HT1080 (cell line): ENCODE measurements at places on chromosomes 4 and X. TPM values are rescaled to one million over a fixed set of nuclear protein-coding genes. Genes with fewer than 3 reads are reported as not detected.

ANXA3 gene
- 102 and 112 TPM in 2 replicates for total RNA-seq

NDP gene
- total RNA-seq = not detected in 2 replicates

- DNase-seq = no peak
Measured at GRCh38 chr4:84493092-84493850, 5.8 kb downstream of the NKX6-1 start.

DNA sequence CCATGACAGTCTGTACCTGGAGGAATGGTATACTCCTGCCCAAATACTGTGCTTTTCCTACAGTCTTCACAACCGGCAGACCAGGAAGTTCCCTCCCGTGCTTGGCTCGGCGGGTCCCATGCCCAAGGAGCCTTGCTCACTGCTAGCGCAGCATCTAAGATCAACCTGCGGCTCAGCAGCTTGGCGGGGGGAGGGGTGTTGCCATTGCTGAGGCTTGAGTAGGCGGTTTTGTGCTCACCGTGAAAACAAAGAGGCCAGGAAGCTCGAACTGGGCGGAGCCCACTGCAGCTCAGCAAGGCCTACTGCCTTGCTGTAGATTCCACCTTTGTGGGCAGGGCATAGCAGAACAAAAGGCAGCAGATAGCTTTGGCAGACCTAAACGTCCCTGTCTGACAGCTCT is 152.7 kb downstream of the TEX11 start:
- DNase-seq = no peak

DNA sequence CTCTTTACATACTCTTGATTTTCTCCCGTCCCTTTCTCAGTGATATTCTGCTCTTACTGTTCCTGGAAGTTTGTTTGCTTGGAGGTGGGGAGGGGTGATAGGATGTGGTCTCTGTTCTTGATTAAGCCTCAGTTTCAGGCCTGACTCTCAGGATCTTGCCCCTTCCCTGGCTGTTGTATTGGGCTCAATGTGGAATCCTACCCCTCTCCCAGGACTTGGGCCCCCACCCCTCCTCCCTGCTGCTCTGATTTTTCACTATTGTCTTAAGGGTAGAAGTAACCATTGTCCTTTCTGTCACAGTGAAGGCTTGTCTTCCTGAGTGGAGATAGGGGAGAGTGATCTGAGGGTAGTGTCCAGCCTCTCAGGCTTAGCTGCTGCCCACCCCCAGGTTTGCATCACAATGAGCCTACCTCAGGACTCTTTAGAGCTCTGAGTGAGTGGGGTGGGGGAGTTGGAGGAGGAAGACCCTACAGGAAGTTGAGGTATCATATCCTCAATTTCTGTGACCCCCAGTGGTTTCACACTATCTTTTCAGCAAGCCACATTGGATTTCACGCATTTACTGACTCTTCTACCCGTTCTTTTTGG is 16.5 kb downstream of the CDKL5 start:
- DNase-seq = no peak

DNA sequence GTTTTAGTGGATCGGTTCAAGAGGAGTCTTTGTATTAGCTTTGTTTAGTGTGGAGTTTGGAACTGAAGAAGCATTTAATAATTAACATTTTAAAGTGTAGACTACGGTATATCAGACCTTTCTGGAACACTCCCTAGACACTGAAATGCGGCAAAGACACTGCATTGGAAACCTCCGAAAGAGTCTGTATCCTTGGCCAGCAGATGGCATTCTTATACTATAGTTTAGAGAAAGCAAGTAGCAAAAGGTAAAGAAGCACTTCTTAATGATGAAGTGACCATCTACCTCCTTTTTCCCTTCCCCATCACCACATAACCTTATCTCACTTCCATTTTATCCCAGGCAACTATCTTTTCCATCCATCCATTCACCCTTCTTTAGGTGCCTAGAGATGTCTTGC is 7.6 kb downstream of the FABP2 start:
- DNase-seq = peak; percentile 50

GRCh38 chr4:88573995-88574394 is 18.3 kb upstream of the HERC3 start:
- DNase-seq = peak; percentile 44

DNA sequence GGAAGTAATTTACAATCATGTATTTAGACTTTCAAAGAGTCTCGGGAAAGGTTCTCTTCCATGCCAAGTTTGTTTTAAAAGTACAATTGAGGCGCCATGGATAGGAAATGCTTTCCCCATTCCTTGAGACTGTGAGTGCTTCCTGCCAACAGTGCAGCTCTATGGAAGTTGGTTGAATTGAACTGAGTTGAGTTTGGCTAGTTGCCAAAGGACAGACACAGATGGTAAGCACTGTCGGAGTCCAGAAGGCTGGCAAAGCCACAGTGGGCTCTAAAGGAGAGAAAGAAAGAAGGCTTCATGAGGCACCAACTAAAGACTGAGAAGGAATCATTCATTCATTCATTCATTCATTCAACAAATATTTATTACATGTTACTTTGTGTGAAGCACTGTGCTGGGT is 4.3 kb upstream of the KCNE5 start:
- no peak for DNase-seq

GRCh38 chrX:146454363-146454762 is 355.2 kb upstream of the CXorf51B start:
- no peak for DNase-seq

- peak; percentile 67 for DNase-seq
Measured at GRCh38 chrX:109374262-109374960, 107.5 kb downstream of the GUCY2F start.

GRCh38 chr4:139256349-139256748 is 23.7 kb downstream of the MGARP start:
- DNase-seq = no peak

- DNase-seq = no peak
Measured at GRCh38 chr4:124469981-124470380, 242.6 kb downstream of the ANKRD50 start.

GRCh38 chr4:152817331-152817730 is 37.6 kb downstream of the ARFIP1 start:
- no peak for DNase-seq

DNA sequence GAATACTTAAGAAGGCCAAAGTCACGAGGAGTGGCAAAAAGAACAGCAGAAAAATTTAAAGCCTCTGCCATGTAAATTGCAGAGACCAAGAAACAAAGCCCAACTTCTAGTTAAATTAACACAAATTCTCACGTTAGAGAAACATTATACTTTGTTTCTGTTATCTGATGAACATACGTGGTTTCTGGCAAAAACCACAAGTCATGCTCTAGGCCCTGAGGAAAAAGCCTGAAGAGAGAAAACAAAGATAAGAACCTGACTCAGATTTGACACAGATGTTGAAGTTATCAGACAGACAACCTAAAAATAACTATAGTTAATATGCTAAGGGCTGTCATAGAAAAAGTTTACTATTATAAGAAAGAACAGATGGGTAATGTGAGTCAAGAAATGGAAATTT is 149.1 kb upstream of the PCDH10 start:
- peak; percentile 27 for DNase-seq

DNA sequence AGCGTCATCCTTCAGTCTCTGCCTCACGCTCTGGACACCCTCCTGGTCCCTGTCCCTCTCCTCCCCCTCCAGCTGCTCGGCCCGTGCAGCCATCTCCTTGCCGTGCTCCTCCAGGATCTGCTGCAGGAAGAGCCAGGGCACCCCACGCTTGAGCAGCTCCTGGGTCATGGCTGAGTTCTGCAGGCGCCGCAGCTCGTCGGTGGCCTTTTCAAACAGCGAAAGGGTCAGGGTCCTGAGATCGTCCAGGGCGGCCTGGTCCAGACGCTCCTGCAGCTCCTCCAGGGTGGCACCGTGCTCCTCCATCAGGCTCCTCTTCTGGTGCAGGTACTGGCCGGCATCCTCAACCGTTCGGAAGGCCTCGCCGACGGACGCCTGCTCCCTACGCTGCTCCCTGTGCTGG is 85.8 kb downstream of the EVC2 start:
- DNase-seq = no peak

DNA sequence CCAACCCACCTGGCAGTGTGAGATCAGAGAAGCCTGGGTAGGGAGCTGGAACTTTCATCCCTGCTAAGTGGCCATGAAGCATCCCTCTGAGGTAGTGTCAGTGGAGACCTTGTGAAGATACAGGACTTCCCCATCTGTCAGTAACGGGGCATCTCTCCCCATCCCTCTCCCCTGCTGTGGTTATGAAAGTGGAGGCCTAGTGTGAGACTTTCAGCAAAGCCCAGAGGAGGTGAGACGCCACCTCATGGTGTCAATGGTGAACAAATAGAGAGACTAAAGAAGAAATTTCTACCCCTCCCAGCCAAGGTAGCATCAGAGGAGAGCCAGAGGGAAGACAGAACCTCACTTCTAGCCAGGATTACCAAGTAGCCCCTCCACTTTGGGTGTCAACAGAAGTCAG is 150.2 kb downstream of the VEGFC start:
- no peak for DNase-seq

DNA sequence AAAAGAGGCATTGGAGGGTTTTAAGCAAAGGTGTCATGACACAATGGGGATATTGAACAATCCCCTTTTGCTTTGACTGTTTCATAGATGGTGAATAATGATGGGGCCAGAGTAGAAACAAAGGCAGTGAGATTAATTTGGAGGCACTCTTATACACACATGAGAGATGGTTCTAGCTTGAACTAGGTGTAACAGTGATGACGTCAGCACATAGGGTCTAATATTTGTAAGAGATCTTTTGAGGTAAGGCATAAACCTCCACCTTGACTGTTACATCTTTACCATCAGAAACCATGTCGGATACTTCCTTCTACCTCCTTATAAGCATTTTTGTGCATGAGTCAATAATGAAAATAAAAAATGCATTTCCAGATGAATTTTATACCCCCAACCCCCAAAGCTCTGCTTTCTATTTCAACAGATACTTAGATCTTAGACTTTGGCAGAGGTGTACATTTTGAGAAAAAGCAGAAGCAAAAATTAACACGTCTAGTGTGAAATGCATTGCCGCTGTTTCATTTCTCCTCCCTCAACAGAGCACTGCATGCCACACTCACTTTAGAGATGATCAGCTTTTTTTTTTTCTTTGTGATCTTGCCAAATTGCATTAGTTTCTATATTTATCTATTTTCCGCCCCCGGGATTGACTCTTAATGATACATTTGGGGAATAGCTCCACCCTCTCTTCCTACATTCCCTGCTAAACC is 87.2 kb downstream of the HS3ST1 start:
- no peak for DNase-seq

DNA sequence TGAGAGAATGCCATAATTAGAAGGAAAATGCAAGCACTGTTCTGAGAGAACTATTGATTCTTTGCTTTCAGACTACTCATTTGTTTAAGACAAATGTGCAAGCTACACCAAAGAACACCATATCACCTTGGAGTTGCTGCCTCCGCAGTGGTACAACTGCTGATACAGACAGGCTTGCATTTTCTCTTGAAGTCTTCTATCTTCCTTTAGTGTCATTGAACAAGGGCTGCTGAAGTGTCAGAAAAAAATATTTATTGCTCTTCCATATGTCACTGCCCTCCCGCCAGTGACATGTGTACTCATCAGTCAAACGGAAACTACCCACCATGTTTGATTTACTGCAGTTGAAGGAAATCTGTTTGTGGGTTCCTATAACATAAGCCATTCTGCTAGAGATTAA is 318.3 kb upstream of the MAGEB18 start:
- no peak for DNase-seq

DNA sequence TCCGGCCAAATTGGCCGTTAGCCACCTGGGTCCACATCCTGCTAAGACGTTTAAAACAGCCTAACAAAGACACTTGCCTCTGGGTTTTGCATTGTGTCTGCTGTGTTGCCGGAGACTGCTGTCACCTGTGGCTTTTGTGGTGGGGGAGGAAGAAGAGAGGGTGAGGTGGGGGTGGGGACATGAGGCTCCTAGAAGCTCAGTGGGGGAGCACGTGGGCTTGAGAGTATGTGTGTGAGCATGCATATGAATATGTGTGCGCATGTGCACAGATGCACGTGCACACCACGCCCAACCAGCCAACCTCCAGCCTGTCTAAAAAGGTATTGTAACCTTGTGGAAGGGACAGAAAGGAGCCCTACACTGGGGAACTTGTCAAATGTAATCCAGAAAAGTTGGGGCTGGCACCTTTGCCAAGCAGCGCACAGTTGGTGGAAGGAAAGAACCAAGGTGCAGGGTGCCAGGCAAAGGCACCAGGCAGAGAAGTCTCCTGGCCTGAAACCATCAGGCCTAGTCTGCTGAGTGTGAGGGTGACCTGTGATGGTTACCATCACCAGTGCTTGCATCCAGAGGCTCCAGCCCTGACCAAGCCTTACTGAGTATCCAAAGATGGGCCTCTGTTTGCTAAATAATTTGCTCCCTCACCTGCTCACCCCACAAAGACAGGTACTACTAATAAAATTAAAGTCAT is 10.1 kb upstream of the SASH3 start:
- DNase-seq = no peak

- no peak for DNase-seq
Measured at GRCh38 chrX:47843363-47843762, 6.7 kb downstream of the ZNF81 start.

DNA sequence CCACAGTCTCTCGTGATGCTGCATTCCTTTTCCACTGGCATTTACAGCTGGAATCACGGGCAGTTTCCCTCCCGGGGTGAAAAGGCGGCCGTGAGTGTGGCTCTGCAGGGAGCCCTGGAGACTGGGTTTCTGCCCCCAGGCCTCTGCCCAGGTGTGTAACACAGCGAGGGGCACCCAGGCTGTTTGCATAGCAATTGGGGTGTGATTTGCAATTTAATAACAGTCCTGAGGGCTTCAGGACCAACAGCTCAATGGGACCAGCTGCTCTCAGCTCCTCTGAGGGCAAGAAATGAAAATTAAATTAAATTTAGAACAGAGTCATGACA is 99.0 kb upstream of the SHOX start:
- DNase-seq = no peak
